ENCODE measurements at places on chromosomes 4 and X. TPM values are rescaled to one million over a fixed set of nuclear protein-coding genes. Genes with fewer than 3 reads are reported as not detected.

- DNase-seq: no peak
Measured at GRCh38 chr4:114615435-114615834, 16.8 kb downstream of the UGT8 start.

DNA sequence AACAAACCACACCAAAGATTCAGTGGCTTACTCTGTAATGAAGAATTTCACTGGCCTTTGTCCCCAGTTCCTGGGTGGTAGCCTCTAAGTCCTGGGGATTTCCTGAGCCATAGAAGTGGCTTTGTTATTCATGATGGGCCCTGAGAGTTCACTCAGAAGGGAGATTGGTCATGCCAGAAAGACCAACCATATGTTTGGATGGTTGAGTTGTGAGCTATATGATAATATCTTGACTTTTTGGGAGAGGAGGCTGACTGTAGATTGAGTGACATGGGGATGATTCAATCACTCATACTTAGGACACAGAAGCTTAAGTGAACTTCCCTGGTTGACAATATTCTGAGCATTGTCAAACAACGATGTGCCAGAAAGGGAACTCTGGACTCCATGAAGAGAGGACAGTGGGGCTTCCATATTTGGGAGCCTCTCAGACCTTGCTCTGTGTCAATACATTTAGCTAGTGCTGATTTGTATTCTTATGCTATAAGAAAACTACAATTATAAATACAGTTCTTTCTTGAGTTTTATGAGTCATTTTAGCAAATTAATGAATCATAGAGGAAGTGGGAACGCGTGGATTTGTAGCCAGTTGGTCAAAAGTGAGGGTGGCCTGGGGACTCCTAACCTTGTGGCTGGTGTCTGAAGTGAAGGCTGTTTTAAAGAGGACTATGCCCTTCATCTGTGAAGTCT is 392.0 kb downstream of the GBA3 start:
- DNase-seq: peak; percentile 56

- peak; percentile 55 for DNase-seq
Measured at GRCh38 chr4:182022909-182023308, 220.3 kb upstream of the TENM3 start.

- no peak for DNase-seq
Measured at GRCh38 chr4:11014199-11014598, 329.6 kb upstream of the CLNK start.

DNA sequence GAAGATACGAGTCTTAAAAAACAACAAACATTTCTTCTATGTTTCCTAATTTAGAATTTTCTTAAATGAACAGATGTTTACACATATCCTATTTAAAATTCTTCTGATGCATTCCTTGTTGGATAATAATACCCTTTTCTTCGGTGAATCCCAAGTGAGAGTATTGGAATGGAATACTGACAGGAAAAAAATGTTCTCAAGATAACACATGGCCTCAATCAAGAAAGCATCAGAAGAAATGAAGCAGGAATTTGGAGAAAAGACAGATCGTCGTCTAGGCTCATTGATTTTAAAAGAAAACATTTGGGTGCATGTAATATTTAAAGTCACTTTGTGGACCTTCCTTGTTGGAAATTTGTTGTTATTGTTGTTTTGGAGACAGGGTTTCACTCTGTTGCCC is 196.9 kb upstream of the ANK2 start:
- DNase-seq: no peak

PPA2 gene
- 74.6 TPM for total RNA-seq
